ENCODE measurements at places on chromosomes 5 and 9. TPM values are rescaled to one million over a fixed set of nuclear protein-coding genes. Genes with fewer than 3 reads are reported as not detected.

ROR2 gene
- 1.7 TPM for total RNA-seq

BNC2 gene
- 6.7 TPM for total RNA-seq

OTP gene
- total RNA-seq, result 0.09 TPM

PANK3 gene
- 16.7 TPM for total RNA-seq

GPBP1 gene
- total RNA-seq, result 46.6 TPM

MED22 gene
- total RNA-seq, result 32.2 TPM

DRD1 gene
- 0.05 TPM for total RNA-seq

TOR4A gene
- total RNA-seq, result 25.2 TPM

ZBED3 gene
- total RNA-seq, result 4.1 TPM

HTR1A gene
- total RNA-seq, result not detected

PCDHGB5 gene
- total RNA-seq, result 1.9 TPM

IL33 gene
- 0.61 TPM for total RNA-seq

FYB1 gene
- 11.5 TPM for total RNA-seq

PCDHB15 gene
- 0.13 TPM for total RNA-seq

SERINC5 gene
- total RNA-seq, result 4.6 TPM

Data from A549 treated with AZD2906 at 1 μM for 4 hours (cell line).